ENCODE measurements at places on chromosomes 11 and 22.

DNA sequence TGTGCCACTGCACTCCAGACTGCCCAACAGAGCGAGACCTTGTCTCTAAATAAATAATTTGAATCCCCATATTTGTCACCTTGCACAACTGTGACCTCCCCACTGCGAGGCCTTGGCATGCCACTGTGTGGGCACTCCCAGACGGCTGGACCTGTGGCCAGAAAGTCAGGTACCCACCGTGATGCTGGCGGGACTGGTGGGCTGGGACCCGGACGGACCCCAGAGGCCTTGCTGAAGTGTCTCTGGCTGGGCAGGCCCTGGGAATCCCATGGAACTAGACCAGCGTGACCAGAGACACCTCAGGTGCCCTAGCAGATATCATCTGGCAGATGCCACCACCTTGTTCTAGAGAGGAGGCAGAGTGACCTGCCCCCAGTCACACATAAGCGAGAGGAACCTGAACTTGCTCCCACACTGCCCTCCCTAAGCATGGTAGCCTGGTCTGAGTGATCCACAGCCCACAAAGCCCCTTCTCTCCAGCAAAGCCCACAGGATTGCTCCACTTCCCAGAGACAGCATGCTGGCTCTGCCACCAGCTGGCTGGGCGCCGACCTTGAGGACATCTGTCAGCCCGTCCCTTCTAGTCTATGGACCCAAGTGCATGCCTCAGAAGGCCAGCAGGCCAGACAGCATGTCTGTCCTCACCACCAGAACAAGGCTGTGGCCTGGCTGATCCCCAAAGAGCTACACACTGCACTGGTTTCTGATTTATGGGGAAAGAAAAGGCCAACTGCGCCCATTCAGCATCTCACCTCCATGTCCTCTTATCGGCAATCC lies 9.5 kb downstream of the MACROD1 start:
- DNase-seq = no peak

- DNase-seq = no peak
These were observed 726.4 kb downstream of the BRD1 start for GRCh38 chr22:49101225-49101624.

DNA sequence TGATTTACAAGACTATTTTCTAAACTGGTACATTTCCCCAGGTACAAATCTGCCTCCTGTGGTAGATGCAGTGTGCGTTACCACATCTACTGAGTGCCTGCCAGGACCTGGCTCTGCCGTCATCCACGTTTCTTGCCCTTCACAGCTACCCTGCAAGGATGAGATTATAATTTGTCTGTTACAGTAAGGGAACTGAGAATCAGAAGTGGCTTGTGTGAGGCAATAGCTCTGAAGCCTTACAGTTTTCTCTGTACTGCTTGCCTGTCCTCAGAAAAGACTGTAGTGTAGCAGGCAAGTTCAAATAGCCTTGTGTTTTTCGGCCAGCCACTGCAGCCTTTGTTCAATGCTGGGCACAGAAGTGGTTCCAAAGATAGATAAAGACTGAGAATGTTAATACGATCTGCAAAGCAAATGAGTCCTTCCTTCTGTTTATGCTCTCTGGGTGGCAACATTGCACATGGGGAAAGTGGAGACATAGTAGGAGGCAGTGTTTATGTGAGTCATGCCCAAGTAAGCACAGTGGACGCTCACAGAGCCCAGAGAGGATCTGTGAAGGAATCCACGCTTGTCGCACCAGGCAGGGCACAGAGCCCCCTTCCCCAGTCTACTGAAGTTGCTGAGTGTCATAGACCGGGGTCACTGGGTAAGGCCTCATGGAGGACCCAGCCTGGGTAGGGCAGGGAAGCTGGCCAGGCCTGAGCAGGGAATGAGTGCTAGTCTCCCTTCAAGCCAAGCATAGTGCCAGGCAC lies 49.1 kb downstream of the MICAL2 start:
- DNase-seq = peak; percentile 68

GRCh38 chr11:128464878-128465450 lies 122.4 kb downstream of the ETS1 start:
- no peak for DNase-seq

GRCh38 chr11:888310-889212 lies 22.0 kb downstream of the CHID1 start:
- DNase-seq = no peak

DNA sequence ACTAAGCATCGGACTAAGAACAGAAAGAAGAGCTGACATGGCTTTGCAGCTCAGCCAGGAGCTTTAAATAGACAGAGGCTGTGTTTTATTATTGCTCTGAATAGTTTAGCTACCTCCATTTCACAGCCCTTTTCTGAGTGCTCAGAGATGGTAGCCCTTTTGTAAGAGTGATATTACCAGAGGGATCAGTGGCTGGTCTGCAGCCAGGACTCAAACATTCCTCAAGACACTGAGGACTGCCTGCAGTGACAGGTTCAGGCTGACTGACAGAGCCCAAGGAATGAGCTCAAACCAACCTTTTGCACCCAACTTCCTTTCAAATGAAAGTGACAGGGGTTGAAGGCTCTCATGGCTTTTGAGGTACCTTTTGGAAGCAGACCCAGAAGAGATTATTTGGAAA lies 189.0 kb downstream of the DDX10 start:
- DNase-seq = no peak

GRCh38 chr22:41445129-41446056 lies 1.2 kb downstream of the TOB2 start:
- peak; percentile 44 for DNase-seq

- peak; percentile 94 for DNase-seq
These were observed 21.1 kb upstream of the RDX start for GRCh38 chr11:110317516-110317932.

DNA sequence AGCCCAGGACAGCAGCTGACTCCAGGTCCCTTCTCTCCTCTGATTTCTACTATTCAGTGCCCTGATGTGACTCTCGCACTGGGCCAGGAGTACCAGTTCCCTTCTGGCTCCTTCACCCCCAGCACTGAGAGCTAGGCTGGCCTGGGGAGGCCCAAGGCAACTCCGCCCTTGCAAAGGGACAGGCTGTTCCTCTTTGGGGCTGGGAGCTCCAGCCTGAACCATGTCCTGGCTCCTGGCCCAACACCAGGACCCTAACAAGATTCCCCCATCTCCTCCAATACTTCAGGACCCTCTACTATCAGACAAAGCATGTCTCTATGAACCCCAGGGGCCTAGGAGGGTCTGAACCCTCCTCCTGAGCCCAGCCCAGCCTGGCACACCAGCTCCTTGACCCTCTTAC lies 12.5 kb downstream of the CREB3L1 start:
- no peak for DNase-seq

DNA sequence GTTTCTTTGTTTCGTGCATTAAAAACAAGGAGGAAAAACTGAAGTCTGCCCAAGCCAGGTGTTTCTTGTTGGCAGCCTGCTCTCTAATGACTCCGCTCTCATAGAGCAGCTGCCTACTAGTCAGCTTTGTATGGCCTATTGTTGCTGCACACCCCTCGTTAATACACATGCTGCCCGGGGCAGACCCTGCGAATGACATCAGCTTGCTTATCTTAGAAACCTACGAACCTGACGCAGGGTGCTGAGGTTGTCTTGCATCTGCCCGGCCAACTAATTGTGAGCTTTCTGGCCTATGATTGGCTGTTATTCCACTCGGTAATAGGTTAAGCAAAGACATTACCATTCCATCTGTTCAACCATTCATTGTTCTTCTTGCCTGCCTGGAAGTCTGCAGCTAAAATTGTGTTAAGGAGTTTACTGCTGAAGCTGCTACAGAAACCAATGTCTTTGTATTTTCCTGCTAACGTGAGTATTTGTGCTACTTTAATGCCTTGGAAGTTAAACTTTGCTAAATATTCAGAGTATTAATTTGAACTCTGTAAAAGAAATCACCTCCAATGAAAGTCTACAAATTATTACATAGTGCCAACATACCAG lies 37.5 kb downstream of the ZC3H12C start:
- no peak for DNase-seq
